ENCODE measurements at places on chromosomes 2 and 18. TPM values are rescaled to one million over a fixed set of nuclear protein-coding genes. Genes with fewer than 3 reads are reported as not detected.

The DTNA gene
- 8.7 TPM for total RNA-seq

The SNRPD1 gene
- total RNA-seq = 10.3 TPM

The ASB18 gene
- total RNA-seq = not detected

The CGREF1 gene
- total RNA-seq = 1.5 TPM

The ZNF804A gene
- total RNA-seq = 0.12 TPM

The IL1R1 gene
- 143 TPM for total RNA-seq

The KLHL41 gene
- total RNA-seq = 0.97 TPM

The ANKRD36B gene
- total RNA-seq = 38.8 TPM

The OSBPL6 gene
- total RNA-seq = 5.5 TPM

The CABLES1 gene
- 8.5 TPM for total RNA-seq

The CFC1 gene
- not detected for total RNA-seq

The LOXL3 gene
- 14.7 TPM for total RNA-seq

The CLEC4F gene
- not detected for total RNA-seq

The OST4 gene
- 193 TPM for total RNA-seq

The LYPD1 gene
- under 0.01 TPM for total RNA-seq

The KIAA2012 gene
- total RNA-seq = not detected

The G6PC2 gene
- not detected for total RNA-seq

The SNED1 gene
- total RNA-seq = 209 TPM

The MC4R gene
- 0.36 TPM for total RNA-seq

The SRD5A2 gene
- total RNA-seq = 11.4 TPM

The CAPN14 gene
- 0.32 TPM for total RNA-seq

The MPV17 gene
- 80.8 TPM for total RNA-seq

The FAM110C gene
- under 0.01 TPM for total RNA-seq

The SP3 gene
- 128 TPM for total RNA-seq

The PLCL1 gene
- 1.6 TPM for total RNA-seq

The VWA3B gene
- total RNA-seq = not detected

The TGFA gene
- 0.49 TPM for total RNA-seq

The HOXD1 gene
- 2.9 TPM for total RNA-seq

The SCTR gene
- not detected for total RNA-seq

The ECEL1 gene
- not detected for total RNA-seq

The STAT4 gene
- 5.6 TPM for total RNA-seq

The UGT1A10 gene
- not detected for total RNA-seq

The BUB1 gene
- total RNA-seq = 5.0 TPM

All from hair follicle dermal papilla cell (primary cell).